ENCODE measurements at places on chromosomes 16 and 17.

DNA sequence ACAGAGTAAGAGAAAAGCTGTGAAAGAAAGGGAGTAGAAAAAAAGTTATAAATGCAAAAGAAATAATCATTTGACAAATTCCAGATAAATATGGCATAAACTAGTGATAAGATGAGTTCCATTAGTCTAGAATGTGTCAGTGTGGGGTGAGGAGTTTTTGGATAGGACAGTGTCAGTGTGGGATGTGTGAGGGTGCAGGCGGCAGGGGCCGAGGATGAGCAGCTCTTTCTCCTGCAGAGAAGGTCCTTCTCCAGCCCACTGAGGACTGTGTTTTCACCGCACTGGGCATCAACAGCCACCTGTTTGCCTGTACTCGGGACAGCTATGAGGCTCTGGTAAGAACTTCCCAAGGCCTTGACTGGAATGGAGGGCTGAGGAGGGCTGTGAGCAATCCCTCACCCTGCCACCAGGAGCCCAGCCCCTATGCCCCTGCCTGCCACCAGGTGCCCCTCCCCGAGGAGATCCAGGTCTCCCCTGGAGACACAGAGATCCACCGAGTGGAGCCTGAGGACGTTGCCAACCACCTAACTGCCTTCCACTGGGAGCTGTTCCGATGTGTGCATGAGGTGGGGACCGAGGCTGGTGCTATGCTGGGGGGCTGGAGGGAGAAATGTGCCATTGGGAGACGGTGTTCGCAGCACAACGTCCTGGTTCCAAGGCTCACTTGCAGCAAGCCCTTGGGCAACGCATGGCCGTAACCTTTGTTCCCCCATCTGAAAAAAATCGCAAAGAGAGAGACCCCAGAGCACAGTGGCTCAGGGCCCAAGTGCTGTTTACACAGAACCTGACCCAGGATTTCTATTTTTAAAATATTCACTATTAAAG lies 13.1 kb downstream of the RAPGEFL1 start:
- no peak for DNase-seq

- DNase-seq = peak; percentile 69
These were observed at the start of gene TELO2 for GRCh38 chr16:1492923-1493745. Gene TELO2, plus strand, starts transcription at chr16:1493360. Its CDS starts 922 bp downstream, at chr16:1494282.

DNA sequence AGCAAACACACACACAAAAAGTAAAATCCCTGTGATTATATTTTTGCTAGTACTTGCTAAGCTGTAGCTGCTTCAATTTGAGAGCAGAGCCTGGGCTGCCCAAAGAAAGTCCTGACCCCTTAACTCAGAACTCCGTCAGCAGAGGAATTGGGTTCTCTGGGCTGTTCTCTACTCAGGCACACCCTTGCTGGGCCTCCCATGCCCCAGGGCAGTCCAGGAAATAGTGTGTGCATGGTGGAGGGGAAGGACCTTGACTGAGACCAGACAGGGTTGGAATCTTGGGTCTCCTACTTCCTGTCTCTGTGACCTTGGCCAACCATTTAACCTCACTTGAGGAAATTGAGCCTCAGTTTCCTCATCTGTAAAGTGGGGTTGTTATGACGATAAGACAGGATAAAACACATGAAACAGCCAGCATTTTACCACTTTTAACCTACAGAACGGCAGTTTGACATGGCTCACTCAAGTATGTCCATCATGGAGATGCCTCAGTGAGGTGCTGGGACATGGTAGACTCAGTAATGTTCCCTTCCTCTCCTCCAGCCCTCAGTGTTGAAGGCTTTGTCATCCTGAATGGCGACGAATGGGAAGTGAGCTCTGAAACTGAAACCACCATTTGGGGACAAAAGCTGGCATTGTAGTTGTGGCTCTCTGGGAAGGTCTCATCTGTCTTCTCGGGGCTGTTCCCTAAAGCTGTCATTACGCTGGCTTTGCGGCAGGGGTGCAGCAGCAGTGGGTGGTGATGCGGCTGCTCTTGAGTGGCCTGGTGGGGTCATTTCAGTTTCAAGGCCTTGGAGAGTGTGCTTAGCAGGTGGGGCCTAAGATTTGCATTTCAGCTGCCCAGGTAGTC lies 74.9 kb downstream of the CMIP start:
- no peak for DNase-seq

GRCh38 chr17:76654408-76654807 lies 10.9 kb upstream of the ST6GALNAC1 start:
- DNase-seq = no peak

DNA sequence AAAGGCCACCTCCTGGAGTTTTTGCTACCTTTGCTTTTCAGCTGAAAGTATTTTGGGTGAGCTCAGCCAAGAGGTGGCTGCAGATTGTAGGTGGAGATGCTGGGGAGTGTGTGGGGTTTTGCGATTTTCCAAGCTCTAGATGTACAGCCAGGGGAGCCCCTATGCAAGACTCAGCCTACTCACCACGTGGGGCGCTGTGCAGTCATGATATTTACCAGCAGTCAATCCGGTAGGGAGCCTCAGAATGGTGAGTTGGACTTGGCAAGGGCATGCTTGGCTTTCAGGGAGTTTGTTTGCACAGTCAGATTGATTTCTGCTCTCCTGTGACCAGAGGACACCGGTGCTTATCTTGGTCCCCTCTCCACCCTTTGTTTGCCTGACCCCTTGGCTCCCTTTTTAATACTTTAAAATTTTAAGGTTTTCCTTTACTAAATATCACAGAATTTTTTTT lies 175.3 kb downstream of the UTP18 start:
- DNase-seq = no peak
